ENCODE measurements at places on chromosomes 5 and 9.

- peak; percentile 70 for DNase-seq
Measured at GRCh38 chr5:32538031-32538547, 47.3 kb upstream of the SUB1 start.

GRCh38 chr5:76789991-76790581 is 28.7 kb upstream of the F2RL1 start:
- DNase-seq, result peak; percentile 45

- DNase-seq, result no peak
Measured at GRCh38 chr5:138029944-138030343, 2.9 kb downstream of the FAM13B start.

DNA sequence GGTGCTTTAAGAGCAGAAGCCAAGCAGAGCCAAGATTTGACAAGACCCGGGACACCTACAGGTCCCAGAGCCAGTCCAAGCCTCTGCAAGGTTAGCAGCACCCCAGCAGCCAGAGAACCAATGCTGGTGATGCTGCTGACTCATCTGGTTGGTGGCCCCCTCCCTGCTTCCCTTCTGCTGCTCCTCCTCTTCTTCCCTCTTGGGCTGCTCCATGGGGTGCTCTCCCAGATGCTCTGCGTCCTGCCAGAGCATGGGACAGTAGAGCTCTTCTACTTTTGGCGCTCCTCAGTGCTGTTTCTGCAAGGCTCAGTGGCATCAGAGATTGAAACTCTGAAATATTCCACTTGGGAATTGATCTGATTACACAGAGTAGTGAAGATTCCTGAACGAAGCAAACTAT is 76.1 kb upstream of the SAP30L start:
- DNase-seq, result no peak

DNA sequence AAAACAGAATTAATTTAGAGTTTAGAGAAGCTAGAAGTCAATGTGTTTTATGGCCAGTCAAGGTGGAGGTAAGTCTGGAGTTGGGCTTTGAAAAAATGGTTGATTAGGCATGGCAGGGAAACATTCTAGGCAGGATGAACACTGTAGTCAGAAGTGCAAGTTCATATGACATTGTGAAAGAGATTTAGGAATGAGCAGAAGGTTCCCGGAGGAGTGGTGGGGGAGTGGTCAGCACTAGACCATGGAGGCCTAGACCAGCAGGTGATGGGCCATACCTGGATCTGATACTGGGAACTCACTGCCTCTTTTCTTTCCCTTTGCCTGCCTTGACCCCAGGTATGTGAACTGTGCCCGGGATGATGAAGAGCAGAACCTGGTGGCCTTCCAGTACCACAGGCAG is 16.6 kb downstream of the PRDM9 start:
- no peak for DNase-seq

- DNase-seq, result no peak
Measured at GRCh38 chr9:134782921-134783698, 97.5 kb upstream of the FCN2 start.

DNA sequence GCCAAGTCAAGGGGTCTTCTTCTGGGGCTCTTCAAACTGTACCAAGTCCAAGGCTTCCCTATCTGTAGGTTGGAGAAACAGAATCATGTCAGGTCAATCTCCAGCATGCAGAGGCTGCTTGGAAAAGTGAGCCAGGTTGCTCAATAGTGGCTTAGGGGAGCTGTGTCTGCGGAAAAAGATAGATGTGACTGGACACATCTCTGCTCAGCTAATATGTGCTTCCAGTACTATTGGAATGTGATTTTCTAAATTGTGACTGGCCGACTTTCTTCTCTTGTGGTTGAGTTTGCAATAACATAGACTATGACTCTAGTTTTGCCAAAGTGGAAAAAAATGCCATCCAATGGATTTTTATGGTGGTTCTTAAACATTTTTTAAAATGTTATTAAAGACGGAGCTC is 136.7 kb downstream of the BOD1 start:
- no peak for DNase-seq

GRCh38 chr5:11700391-11700790 is 203.9 kb downstream of the CTNND2 start:
- DNase-seq, result no peak

DNA sequence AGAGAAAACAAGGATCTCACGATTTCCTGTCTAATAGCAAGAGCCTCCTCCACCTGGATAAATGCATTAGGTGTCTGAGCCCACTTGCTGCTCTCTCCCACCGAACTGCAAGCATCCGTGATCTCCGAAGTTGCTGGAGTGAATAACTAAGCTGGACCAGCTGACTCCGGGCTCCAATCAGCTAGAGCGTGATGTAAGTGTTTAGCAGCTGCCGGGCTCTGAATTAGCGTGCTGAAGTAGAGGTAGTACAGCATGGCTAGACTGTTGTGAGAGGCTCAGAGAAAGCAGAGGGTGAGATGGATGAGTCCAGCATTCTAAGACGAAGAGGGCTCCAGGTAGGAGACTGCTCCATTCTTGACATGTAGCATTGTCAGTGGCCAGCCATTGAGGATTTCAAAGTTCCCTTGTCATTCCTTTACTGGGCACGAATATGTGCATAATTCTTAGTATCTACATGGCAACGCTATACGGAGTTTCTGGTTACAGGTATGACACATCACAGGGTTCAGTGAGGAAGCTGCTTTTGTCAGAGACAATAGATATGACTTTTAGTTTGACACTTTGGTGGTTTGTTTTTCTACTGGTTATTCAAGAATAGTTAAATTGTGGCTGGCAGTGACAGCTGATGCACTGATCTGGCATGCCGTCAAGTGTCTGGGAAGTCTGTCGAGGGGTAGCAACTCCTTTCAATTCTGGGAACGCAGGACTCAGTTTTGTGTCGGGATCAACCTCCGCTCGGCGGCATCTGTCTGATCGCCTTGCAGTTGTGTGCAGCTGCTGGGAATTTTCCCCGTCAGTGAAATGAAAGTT is 232.6 kb downstream of the MAST4 start:
- DNase-seq, result peak; percentile 74

- DNase-seq, result no peak
Measured at GRCh38 chr5:173227636-173228035, 7.4 kb downstream of the NKX2-5 start.

GRCh38 chr9:125515983-125516940 is 190.7 kb downstream of the MAPKAP1 start:
- no peak for DNase-seq

GRCh38 chr9:76607730-76608436 is 148.9 kb downstream of the GCNT1 start:
- no peak for DNase-seq

DNA sequence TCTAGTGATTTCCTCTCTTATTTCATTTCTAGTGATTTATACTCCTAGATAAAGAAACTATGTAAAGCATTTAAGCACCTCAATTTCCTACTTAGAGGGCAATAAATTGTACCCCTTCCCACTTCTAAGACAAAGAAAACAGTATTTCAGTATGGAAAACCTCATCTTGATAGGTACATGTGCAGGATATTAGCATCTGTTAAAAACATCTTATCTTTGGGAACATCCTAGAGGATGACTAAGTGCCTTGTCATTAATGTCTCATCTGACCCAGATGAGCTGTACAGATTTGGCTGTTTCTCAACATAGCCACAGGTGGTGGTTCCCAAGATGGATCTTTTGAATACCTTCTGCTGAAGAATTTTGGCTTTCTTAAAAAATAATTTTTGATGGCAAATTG is 5.7 kb downstream of the MEGF10 start:
- no peak for DNase-seq
